ENCODE measurements at places on chromosomes 6 and 20.

DNA sequence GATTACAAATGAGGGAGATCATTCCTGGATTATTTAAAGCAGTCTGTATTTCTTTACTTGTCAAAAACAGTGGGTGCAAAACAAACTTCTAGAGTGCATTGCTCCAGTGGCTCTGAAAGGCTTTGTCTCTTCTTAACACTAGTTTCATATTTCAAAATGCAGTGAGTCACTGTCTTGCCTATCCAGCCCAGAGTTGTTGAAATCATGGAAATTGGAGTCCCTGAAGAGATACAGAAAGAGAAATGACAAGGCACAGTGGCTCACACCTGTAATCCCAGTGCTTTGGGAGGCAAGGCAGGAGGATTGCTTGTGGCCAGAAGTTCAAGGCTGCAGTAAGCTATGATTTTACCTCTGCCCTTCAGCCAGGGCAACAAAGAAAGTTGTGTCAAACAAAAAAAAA lies 11.3 kb downstream of the SLC2A12 start:
- DNase-seq = no peak

DNA sequence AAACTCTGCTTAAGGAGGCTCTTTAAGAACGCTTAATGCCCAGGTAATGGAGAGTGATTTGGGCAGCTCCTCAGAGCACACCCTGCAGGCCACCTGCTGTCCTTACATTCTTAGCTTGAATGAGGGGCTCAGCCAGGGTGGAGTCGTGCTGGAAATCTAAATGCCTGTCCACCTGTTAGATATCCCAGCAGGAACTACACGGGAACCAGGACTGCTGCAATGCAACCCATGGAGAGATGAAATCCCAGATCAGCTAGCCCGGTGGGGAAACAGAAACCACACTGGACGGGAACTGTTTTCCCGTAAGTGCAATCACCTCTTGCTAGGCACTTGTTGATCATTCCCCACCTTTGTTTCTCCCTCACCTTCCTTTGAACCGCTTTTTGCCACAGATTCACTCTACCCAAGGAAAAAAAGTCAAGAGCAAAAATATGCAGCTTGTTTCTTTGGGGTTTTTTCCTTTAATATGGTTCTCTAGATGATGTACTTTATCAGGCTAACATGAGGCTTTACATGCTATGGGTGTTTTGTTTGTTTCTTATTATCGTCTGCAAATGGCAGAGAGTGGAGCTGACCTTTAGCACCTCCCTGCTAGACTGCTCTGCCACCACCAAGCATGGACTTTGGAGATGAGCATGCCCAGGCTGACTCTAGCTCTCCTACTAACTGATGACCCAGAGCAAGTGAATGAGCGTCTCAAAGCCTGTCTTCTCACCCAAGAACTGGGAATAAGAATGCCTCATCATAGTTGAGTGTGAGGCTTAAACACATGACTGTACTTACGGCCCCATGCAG lies 125.9 kb upstream of the TNFAIP3 start:
- DNase-seq = no peak

DNA sequence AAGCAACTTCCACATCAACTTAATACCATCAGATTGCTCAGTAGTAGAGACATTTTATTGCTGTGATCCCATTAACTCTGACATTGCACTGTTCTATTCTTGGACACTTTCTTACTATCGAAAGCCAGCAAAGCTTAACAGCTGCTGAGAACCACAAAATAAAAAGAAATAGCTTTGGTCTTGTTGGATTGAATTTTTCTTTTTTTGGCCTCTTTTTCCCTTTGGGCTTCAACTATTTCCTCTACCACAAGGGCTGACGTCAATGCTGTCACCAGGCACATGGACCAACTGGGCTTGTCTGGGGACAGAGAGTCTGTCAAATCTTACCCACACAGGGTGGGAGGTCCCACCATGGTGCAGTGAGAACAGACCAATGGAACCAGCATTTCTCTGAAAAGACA lies 63.4 kb upstream of the ENPP5 start:
- DNase-seq = no peak

- no peak for DNase-seq
Observed at GRCh38 chr20:38046572-38046971, 13.0 kb downstream of the RPRD1B start.

DNA sequence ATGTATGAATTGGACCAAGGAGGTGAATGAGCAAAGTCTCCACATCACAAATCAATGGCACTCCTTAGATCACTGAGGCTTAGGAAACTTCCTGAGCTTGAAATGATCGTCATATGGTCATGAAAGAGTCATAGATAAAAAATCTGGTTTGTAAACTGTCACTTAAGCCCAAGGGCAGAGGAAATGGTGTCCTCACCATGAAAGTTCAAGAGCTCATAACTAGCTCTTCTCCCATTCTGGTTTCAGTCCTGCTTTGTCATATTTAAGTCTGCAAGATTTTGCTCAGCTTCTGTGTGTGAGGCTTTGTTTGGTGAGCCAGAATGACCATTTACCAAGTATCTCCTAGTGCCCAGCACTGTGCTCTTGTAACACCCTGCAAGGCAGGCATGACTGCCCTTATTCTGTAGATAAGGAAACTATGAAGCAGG lies 60.5 kb downstream of the GJA10 start:
- no peak for DNase-seq

GRCh38 chr20:46083531-46084061 lies 6.2 kb downstream of the NCOA5 start:
- DNase-seq = no peak

DNA sequence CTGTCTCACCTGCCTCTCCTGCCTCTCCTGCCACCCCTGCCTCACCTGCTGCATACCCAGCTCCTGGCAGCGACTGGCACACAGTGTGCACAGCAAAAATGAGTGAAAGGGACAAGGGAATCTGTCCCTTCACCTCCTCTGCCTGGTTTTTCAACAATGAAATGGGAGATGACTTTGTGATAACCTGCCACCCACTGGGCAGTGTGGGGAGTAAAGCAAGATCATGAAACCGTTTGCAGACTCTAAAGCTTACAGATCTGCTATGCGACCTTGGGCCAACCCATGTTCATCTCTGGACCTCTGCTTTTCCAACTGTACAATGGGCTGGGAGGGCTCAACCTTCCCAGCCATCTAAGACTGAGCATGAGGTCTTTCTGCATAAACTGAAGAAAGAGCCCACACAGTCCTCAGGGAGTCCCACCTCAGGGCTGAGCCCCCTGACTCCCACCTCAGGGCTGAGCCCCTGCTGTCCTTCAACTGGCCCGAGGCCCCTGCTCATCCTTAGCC lies 81.1 kb downstream of the RIPOR3 start:
- DNase-seq = no peak

DNA sequence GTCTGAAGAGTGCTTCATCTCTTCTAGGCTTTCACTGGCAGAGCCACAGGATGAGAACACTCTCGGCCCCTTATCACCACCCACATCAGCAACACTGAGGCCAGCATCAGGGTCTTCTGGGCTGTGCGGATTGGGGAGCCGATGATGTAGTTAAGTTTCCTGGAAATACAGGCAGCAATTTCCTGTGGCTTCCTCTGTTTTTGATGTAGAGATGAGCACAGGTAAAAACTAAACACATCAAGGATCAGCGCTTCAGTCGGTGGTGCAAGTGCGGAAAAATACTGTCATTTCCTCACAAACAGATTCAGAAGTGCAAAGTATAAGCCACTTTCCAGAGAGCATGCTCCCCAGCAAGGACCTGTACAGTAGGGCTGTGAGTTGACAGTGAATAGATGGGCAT lies 62.6 kb downstream of the BACH2 start:
- no peak for DNase-seq

All from NCI-H1092 (cell line).